ENCODE measurements at places on chromosomes 5 and 9.

- no peak for DNase-seq
These were observed 185.9 kb upstream of the RASA1 start for GRCh38 chr5:87081511-87082372.

GRCh38 chr5:125043781-125044391 is 297.4 kb upstream of the ZNF608 start:
- peak; percentile 55 for DNase-seq

- no peak for DNase-seq
These were observed 706.1 kb upstream of the CDH18 start for GRCh38 chr5:20694121-20694520.

GRCh38 chr5:17227868-17228267 is 10.4 kb downstream of the BASP1 start:
- DNase-seq: no peak

DNA sequence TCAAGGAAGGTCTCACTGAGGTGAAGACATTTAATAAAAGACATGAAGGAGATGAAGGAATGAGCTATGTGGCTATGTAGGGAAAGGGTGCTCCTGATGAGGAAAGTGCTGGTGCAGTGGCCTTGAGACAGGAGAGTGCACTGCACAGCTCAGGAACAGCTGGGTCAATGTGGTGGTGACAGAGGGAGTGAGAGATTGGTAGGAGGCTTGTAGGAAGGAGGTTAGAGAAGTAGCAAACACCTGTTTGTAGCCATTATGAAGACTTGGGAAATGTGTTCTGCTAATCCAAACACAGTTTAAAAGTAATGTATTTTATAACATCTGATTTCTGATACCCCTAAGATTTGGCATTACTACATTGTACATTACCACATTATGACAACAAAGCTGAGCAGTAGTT is 115.1 kb upstream of the MTAP start:
- no peak for DNase-seq

GRCh38 chr5:157542282-157543000 is 33.1 kb downstream of the ADAM19 start:
- DNase-seq: no peak

DNA sequence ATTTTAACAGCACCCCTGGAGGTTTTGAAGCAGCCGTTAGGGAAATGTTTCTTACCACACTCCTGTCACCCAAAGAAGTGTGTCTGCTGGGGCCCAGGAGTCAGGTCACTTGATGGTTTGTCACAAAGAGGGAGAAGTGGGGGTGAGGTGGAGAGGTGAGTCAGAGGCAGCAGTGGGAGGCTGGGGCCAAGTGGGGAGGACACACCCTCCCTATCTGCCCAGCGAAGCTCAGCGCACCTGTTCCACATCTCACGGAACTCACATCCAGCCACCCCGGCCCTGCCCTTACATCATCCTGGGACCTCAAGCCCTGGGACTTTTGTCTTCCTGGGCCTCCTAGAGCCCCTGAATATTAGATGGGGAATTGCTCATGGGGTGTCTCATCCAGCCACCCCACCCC is 171.1 kb upstream of the SMIM23 start:
- no peak for DNase-seq

GRCh38 chr5:132301344-132302271 is 7.4 kb downstream of the SLC22A4 start:
- no peak for DNase-seq

GRCh38 chr5:166926138-166926537 is 1365.3 kb upstream of the WWC1 start:
- no peak for DNase-seq

GRCh38 chr9:3916984-3917383 is 382.9 kb downstream of the GLIS3 start:
- DNase-seq: no peak

Data from SHP77 treated with DMSO at 0.1 percent for 48 hours (cell line).